ENCODE measurements at places on chromosomes 2 and 18.

GRCh38 chr2:121791801-121792221 is 36.4 kb downstream of the TSN start:
- DNase-seq, result no peak

GRCh38 chr18:37674570-37674969 is 109.0 kb upstream of the CELF4 start:
- no peak for DNase-seq

DNA sequence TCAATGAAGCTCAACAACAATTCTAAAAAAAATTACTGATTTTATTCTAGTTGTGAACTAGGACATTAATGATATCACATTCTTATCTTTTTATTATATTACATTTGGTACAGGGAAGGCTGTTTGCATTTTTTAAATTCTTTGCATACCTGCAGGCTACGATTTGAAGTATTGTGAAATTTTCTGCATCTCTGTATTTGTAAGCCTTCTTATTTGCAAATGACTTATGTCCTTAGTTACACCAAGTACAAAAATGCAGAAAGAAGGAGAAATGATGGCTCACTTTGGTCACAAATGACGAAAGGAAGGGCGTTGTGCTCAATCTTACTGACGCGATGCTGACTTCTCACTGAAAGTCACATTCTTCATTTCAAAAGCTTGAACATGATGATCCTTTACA is 227.5 kb upstream of the SOX11 start:
- no peak for DNase-seq

DNA sequence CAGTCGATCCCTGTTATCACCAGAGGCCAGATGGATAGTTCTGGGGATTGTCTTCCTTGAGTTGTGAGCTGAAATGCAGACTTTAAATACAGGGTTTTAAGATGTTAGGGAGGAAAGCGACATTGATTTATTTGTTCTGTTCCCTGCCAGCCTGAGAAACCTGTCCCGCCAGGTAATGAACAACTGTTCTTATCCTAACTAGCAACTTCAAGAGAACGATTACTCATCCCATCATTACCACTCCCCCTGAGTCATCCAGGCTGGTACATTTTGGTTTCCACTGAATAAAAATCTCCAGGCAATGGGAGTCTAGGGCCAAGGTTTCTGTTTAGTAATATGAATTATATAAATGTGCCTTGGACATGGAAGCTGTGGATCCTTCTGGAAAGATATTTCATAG is 131.2 kb downstream of the LYPD6B start:
- no peak for DNase-seq

DNA sequence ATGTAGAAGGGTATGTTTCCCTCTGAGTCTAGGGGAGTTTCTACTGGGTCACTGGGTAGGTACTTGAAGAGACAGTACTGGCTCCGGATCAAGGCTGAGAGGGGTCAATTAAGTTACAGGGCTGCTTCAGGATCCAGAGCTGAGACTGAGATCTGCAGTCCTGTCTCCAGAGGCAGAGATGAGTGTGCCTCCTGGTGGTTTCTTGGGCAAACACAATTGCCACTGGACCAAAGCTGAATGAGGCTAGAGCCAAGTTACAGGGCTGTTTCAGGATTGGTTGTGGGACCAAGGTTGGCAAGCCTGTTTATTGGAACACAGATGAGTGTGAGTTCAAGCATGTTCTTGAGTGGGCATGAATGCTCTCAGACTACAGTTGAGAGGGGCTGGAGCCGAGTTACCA is 157.9 kb downstream of the ADCYAP1 start:
- DNase-seq, result no peak

DNA sequence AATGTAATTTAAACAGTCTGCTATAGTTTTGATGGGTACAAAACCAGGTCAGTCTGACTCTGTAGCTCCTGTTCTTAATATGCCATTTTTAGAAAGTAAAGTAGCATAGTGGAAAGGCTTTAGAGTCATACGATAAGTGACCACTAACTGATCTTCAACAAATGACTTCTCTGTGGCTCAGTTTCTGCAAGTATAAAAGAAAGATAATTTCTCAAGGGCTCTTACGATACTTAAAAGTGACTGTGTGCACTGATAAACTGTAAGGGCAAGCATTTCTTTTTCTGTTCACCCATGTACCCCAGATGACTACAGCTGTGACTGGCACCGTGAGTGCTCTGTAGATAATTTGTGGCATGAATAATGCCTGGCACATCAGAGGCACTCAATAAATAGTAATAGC is 178.7 kb downstream of the LCLAT1 start:
- no peak for DNase-seq

DNA sequence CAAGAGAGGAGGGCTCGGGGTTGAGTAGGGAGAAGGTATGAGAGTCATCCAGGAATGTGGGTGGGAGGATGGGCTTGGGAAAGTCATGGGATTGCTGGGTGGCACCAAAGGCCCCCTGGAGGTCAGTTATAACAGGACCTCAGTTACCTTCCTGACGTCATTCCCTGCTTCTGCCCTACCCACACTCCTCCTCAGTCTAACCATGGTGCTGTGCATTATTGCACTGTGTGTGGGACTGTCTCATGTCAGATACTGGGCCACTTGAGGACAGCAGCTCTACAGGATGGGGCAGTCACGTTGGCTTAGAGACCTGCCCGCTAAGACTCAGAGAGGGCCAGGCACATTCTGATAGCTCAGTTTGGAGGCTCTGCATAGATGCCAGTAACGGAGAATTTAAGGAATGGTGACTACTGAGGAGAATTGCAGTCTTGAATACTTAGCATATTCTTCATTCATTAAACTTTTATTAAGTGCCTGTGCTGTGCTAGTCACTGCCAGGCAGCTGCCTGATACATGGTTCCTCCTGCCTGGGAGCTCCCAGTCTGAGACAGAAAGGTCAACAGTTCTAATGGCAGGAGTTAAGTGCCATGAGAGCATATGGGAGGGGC is 90.5 kb downstream of the LAMA3 start:
- peak; percentile 8 for DNase-seq

- no peak for DNase-seq
Observed at GRCh38 chr2:127373362-127374083, 14.3 kb downstream of the MAP3K2 start.

GRCh38 chr2:53356291-53356905 is 411.2 kb upstream of the CHAC2 start:
- no peak for DNase-seq

DNA sequence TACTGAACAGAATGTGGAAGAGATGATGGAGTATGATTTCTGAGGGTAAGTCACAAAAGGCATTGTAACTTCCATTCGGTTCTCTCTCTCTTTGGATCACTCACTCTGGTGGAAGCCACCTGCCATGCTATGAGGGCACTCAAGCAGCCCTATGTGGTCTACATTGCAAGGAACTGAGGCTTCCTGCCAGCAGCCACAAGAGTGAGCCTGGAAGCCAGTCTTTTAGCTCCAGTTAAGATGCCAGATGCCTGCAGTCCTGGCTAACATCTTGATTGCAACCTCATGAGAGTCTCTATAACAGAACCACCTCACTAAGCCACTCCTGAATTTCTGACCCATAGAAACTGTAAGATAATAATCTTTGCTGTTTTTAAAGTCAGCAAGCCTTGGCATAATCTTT is 935.7 kb downstream of the LRP1B start:
- no peak for DNase-seq

DNA sequence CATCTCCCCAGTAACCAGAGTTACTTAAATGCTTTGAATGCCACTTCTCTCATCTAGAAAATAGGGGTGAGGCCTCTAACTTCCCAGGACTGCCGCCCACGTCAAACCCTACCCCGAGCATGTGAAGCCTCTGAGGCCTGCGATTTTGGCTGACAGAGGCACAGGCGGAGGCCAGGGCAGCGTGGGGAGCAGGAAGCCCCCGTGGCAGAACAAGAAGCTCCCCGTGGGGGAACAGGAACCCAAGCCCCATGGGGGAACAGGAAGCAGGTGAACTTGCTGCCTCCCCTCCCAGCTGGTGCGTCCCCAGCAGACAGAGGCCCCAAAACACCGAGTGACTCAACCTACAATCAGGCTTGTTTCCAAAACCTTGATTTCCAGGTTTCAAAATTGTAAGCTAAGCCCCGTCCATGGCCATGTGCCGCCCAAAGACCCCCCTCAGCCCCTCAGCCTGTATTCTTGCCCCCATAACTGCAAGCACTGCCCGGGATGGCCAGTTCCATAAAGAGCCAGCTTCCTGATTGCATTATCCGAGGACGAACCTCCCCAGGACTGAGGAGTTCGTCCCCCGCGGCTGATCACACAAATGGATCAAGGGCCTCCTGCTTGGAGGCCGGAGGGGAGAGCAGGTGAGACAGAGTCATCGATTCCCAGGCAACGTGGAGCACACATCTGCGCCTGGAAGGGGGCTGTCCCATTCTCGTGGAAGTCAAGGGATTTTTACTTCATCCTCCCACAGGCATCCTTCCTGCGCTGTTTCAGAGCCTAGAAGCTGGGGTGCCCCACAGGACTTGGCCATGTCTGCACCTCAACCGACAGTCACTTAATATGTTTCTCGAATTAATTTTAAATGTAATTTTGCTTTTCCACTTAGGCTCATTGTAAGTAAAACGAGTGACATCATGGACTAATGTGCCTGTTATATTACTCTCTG is 36.3 kb upstream of the CTDP1 start:
- DNase-seq, result no peak

DNA sequence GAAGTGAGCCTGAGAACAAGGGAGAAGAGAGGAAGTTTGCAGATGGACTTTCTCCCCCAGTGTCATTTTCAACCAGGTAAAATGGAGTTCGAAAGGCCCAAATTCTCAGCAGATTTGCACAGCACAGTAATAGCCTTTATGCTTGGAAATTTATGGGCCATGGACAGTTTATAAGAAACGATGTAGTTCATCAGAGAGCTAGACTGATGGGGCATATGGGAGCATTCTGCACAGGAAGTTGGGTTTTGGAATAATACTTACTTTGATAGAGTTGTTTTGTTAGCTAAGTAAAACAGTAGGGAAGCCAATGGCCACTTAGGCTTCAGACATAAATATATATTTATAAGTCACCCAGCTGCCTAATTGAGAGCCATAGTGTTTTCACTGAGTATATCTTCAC is 169.4 kb downstream of the MEIS1 start:
- no peak for DNase-seq

- DNase-seq, result no peak
Observed at GRCh38 chr18:77249569-77250500, at the start of gene GALR1. TSS of gene GALR1 (plus strand) at chr18:77249848. CDS start at chr18:77250549, 701 bp downstream.

GRCh38 chr2:204948024-204948763 is 402.9 kb downstream of the PARD3B start:
- no peak for DNase-seq

DNA sequence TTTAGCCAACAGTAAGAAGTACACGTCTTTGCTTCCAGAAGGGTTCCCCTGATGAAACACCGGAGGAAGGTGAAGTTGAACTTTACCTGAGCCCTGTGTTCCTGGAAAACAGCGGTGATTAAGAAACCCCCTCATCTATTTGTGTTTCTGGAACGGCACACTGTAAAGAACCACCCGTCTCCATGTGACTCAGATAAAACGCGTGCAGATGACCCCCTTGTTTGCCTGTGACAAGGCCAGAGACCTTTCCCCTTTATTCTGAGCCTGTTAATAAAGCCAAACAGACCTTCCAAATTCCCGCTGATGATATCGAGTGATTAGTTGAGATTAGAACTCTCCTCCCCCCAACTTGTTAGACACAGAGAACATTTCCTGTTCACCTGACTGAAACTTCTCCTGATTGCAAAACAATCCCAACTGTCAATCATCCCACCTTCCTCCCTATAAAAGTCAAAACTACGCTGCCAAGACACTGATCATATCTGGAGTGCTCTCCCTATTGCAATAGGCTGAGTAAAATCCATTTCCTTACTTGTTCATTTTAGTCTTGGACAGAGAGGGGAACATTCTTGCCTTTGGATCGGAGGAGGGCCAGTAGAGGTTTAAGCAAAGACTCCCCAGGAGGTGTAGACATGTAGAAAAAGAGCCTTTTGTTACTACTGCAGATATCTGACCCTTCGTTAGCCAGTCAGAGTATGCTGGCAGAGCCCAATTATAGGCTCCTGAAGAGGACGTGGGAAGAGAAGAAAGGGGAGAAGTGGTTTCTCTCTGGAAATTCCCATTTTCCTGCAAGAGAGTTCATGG is 914 bp upstream of the IWS1 start:
- DNase-seq, result no peak

DNA sequence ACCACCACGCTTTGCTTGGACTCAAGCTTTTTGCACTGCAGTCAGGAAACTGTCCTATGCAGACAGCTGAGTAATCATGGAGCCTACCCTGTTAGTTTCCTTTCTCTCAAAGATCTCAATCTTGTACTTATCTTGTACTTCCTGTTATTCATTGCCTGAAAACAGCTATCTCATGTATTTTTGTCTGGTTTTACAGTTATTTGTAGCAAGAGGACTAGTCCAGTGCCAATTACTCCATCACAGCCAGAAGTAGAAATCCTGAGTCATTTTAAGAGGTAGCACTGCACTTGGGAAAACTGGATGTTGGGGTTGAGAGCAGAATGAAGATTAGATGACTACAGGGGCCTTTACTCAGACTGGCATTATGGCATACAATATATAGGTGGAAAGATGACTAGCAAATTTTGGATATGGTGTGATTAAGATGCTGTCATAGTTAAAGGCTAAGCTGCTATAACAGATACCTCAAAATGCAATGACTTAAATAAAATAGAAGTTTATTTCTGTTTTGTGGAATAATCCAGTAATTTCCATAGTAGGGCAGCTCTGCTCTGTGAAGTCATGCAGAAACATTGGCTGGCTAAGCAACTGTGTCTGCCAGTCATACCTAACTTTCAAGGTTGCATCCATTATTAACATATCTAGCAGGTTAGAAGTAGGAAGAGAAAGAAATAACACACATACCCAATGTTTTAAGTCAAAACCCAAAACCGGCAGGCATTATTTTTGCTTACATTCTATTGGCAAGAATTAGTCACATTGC is 21.1 kb upstream of the CHMP3 start:
- DNase-seq, result no peak

DNA sequence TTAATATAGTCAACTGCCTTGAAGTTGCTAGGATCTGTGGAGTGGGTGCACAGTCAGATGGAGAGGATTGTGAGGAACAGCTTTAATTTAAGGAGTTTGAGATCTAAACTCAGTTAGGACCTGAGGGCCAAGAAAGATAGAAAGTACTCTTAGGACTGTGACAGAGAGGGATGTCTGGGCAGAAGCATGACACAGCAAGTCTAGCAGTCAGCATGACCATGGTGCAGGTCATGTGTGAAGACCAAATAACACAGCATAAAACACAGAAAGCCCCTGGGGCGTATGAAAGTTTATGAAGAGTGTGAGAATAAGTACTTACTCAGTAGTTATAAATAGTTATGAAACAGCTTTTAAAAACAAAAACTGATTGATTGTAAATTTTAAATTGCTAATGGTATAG is 107.2 kb downstream of the GALNT1 start:
- no peak for DNase-seq

GRCh38 chr2:241894056-241894641 is 24.6 kb downstream of the RTP5 start:
- DNase-seq, result no peak

GRCh38 chr2:96251721-96252292 is 14.0 kb downstream of the TMEM127 start:
- DNase-seq, result peak; percentile 93
